ENCODE measurements at places on chromosomes 5 and 9.

- no peak for DNase-seq
Observed at GRCh38 chr9:84339962-84340361, 596 bp downstream of the SLC28A3 start.

GRCh38 chr5:87359106-87359505 lies 53.6 kb downstream of the CCNH start:
- no peak for DNase-seq

DNA sequence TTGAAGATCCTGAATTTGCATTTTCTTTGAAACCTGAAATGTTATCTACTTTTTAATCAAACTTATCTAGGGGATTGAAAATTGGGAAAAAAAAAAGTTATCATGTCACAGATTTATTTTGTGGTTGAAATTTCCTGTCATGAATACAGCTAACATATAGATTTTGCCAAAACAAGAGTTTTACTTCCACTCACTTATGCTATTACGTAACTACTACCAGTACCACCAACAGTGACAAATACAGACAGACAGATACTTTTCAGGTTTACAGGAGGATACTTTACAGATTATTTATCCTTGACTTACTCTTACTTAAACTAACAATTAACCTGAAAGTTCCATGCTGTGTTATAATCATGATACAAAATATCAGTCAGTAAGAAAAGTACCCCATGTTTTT lies 6.8 kb upstream of the MRPS30 start:
- no peak for DNase-seq

- no peak for DNase-seq
Observed at GRCh38 chr5:103422756-103423155, 139.8 kb downstream of the NUDT12 start.

DNA sequence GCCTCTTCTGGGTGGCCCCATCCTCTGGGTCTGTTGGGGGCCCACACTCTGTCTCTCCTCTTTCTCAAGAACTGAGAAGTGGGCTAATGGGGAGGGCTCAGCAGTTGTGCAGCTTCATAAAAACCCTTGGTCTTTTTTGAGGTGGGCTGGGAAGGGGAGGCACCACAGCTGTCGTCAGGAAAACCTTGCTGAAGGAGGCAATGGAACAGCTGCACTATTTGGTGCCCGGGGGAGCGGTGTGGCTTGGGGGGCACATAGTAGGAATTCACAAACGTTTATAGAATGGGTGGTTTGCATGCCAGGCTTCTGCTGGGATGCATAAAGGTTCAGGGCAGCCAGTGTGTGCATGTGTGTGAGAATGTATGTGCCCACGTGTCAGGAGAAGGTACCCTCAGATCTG lies 3.2 kb upstream of the IER5L start:
- DNase-seq, result no peak

GRCh38 chr5:88583471-88583870 lies 299.5 kb downstream of the MEF2C start:
- DNase-seq, result no peak

DNA sequence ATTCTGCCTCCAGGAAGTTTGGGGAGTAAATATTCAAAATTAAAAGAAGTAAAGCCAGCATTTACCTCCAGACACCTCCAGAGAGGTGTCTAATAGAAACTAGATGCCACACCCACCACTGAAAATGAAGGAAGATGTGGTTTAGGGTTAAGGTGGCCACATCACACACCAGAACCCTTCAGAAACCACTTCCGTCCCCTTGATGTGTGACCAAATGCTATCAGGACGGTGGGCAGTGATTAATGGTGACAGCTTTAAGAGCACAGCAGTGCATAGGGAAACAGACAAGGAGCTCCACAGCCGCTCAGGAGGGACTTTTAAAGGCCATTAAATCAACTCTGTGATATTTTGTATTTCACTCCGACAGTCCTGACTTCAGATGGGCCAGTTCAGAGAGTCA lies 295.2 kb downstream of the BRINP1 start:
- no peak for DNase-seq

GRCh38 chr5:40089269-40089668 lies 590.4 kb upstream of the PTGER4 start:
- DNase-seq, result no peak

DNA sequence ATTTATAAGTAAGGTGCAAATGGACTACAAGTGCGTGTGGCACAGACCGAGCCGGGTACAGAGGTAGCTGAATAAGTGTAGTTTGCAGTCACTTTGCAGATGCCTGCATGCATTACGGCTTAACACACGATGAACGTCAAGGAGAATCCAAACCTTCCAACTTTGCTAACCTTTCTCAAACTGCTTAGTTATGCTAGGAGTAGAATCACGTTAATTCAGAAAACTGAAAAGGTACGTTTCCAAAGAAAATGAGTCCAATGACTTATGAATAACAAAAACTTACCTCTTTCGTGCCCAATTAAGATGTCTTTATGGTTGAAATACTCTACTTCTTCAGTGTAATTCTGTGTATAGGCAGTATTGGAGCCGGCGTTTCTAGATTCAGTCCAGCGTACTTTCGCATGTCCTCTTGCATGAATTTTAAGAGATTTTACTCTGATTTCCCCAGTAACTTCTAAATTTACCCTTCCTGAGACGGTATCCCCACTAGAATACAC lies 539 bp downstream of the ARRDC3 start:
- no peak for DNase-seq

DNA sequence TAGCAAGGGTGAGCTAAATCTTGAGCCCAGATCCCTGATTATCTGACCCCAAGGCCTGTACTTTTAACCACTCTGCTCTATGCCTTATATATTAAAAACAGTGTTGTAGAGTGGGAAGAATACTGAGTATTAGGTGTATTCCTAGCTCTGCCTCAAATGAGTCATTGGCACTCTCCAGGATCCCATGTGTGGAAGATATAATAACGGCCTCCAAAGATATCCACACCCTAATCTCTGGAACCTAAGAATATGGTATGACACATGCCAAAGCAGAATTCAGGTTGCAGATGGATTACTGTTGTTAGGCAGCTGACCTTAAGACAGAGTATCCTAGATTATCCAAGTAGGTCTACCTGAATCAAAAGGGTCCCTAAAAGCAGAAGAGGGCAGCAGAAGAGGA lies 110.8 kb downstream of the ADRB2 start:
- DNase-seq, result no peak

DNA sequence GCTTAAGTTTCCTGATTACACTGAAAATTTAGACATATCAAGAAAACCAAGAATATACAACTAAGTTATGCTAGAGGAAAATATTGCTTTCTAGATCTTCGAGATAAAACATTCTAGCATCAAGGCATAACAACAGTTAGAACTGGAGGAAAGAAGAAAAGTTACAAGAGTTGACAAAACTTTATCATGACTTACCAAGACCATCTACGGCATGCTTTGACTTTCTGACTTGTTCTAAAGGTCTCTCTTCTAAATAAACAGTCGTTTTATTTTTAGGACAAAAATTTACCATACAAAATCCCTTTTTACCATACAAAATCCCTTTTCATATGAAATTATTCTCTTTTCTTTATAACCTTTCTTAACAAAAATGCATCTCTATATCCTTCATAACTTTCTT lies 1110.1 kb upstream of the CDH10 start:
- DNase-seq, result no peak

- DNase-seq, result no peak
Observed at GRCh38 chr9:95773053-95773418, 102.5 kb upstream of the ERCC6L2 start.

DNA sequence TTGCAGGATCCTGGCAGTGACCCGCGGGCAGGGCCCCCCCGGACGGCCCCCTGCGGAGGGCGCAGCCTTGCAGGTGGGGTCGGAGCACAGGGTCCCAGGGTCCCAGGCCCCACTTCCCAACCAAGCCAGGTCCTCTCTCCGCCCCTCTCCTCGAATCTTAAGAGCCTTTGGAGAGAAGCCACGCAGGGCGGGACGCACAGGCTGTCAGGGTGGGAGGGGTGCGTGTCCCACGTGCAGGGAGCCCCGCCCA lies 18.4 kb upstream of the EGFL7 start:
- peak; percentile 90 for DNase-seq

DNA sequence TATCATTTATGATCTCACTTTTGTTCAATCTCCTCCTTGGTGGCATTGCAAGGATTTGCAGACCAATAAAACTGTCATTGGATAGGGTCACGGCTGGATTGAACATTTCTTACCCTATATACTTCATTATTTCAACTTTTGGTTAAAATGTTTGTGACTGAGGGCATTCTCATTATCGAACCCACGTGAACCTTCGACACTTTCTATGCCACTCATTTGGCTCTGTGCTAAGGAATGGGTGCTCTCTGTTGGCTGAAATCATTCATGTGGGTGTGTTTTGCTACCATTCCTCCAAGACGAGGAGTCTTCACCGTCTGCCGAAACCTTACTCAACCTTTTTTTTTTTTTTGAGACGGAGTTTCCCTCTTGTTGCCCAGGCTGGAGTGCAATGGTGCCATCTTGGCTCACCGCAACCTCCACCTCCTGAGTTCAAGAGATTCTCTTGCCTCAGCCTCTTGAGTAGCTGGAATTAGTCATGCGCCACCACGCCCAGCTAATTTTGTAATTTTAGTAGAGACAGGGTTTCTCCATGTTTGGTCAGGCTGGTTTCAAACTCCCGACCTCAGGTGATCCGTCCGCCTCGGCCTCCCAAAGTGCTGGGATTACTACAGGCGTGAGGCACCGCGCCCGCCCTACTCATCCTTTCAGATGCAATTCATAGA lies 62.5 kb downstream of the CSNK1A1 start:
- DNase-seq, result no peak

- peak; percentile 60 for DNase-seq
Observed at GRCh38 chr9:37916471-37917312, 12.8 kb upstream of the SLC25A51 start.

DNA sequence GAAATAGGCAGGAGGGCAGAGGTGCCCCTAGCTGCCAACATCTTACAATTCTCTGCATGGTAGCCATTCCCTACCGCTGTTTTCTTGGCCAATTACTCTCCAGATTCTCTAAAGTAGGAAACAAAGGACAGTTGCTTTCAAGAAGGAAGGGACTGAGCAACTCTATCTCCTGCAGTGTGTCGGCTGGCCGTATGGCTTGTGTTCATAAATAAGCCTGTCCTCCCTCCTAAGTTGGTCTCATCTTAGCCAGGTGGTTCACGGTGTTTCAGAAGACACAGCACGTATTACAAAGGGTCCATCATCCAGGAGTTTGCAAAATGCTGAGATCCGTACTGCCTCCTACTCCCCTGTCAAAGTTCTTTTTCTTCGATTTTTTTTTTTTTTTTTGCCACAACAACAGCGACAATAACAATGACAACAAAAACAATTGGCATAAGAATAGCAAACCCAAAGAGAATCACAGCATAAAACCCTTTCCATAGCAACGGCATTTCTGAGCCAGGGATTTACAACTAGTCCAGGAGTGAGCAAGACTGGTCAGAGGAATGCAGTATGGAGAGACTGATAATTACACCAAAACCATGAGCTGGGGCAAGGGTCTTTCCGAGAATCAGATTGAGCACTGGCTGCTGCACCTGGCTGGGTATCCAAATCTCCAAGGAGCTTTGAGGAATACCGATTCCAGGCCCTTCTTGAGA lies 212.8 kb downstream of the SLIT3 start:
- no peak for DNase-seq

DNA sequence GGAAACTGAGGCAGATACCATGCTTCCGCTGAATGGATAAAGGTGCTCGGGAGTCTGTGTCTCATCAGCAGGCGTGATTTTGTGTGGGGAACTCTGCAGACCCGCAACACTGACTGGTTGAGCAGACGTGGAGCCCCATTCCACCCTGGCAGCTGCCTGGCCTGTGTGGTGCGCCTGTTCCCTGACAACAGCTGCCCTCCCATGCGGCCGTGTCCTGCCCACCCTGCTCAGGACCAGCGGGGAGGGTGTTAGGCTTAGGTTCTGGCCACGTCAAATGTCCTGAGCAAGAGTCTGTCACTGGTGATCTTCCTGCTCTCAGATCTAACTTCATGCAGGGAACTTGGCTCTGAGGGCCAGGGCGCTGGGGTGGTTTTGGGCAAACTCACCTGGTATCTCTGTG lies 417.7 kb upstream of the IRX4 start:
- DNase-seq, result peak; percentile 46

GRCh38 chr5:116575326-116576052 lies 866 bp upstream of the SEMA6A start:
- DNase-seq, result no peak

GRCh38 chr9:95874989-95875304 lies 544 bp upstream of the ERCC6L2 start:
- DNase-seq, result peak; percentile 79

GRCh38 chr5:79111960-79112702 lies 522 bp downstream of the BHMT start:
- DNase-seq, result no peak

- no peak for DNase-seq
Observed at GRCh38 chr5:168128557-168128956, 162.9 kb upstream of the WWC1 start.

GRCh38 chr5:157575381-157576020 lies at the start of gene ADAM19:
Gene ADAM19 (minus strand): TSS chr5:157575775. CDS start chr5:157575696, 79 bp downstream.
- DNase-seq, result peak; percentile 83

GRCh38 chr9:112352209-112352608 lies 18.8 kb upstream of the PTBP3 start:
- no peak for DNase-seq

GRCh38 chr9:137478962-137479861 lies 20.1 kb upstream of the NSMF start:
- peak; percentile 46 for DNase-seq

- peak; percentile 57 for DNase-seq
Observed at GRCh38 chr9:96138616-96139015, 163.4 kb downstream of the HSD17B3 start.

DNA sequence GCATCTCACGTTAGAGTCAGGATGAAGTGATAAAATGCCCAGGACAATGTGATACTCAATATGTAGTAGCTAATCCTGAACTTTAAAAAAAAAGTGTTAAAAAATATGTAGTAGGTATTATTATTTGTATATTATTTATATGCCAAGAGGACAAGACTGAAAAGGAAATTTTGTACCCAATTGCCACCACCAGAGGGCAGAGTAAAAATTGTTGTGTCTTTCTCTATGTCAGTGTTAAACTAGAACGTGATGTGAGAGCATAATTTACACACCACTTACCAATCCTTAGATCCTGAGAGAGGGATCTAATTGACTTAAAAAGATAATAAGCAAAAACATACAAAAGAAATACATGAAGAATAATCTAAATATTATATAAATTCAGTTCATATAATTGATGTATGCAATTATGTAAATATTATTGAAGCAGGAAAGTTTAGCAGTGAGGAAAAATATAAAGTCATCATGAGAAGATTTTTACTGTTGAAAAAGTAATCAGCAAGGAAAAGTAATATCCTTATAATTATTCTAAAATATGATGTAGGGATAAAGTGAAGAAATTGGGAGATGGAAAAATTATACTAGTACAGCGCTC lies 288.9 kb downstream of the RAB3C start:
- DNase-seq, result no peak

GRCh38 chr9:107158321-107158720 lies 124.8 kb upstream of the RAD23B start:
- DNase-seq, result no peak

GRCh38 chr5:152329207-152329606 lies 75.9 kb downstream of the NMUR2 start:
- no peak for DNase-seq

- DNase-seq, result no peak
Observed at GRCh38 chr5:64773533-64773932, 4.8 kb downstream of the CWC27 start.
